ENCODE measurements at places on chromosomes 4 and X.

DNA sequence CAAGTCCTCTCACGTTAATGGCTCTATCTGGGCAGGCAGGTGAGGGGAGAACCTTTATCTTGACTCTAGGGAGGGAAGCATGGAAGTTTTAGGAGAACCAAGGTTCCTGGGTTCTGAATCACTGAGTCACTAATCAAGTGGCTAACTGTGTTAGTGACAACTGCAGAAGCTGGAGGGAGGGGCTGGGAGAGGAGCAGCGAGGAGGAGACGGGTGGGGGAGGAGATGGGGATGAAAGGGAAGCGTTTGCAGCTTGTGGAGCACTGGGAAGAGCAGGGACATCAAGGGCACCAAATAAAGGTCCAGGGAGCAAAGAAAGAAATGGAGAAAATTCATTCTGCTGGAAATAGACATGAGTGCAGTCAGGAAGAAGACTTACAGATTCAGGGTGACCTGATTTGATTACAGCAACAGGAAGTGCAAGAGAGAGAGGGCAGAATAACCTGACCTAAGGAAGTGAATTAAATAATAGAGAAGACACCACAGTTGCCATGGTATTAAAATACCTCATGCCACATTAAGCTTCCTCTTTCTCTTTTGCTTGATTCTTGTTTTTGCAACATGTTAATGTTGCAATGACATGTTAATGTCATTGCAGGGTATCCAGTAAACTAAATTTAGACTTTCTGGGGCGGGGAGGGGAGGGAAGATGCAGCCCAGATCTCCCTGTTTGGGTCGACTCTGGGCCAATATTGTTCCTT, 4.5 kb upstream of the SETD7 start:
- no peak for DNase-seq

DNA sequence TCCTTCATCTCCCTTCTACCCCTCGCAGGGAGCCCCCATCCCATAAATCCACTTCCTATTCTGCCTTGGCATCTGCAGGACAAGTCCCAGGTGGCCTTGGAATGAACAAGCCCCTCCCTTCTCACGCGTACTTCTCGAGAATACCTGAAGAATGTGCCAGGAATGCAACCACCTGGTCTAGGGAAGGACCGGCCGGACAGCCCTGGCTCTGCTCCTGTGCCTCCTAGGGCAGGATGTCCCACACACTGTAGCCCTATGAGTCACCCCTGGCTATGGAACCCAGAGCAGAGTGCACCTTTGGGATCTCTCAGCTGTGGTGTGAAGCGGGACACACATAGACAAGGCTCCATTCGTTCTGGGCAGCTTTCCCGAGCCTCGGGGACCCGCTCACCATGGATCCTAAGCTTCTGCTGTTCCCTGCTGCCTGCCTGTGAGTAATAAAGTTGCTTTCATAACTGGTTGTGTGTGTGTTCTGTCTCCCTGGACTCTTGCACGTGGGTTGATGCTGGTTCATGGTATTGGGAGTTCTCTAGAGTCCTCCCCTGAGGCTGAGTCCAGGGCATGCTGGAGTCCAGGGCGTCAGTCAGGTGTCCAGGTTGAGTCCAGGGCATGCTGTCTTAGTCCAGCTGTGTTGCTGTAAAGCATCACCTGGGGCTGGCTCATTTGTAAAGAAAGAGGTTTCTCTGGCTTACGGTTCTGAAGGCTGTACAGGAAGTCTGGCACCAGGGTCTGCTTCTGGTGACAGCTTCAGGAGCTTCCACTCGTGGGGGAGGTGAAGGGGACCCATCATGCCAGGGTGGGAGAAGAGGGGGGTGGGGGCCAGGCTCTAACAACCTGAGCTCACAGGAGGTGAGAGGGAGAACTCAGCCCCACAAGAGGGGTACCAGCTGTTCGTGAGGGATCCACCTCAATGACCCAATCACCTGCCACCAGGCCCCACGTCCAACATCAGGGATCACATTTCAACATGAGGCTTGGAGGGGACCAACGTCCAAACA, 7.4 kb upstream of the PDE6B start:
- no peak for DNase-seq

- no peak for DNase-seq
These were observed 7.5 kb downstream of the FHDC1 start for GRCh38 chr4:152943672-152944071.

- DNase-seq: no peak
These were observed 46.4 kb downstream of the RWDD4 start for GRCh38 chr4:183612329-183613250.

DNA sequence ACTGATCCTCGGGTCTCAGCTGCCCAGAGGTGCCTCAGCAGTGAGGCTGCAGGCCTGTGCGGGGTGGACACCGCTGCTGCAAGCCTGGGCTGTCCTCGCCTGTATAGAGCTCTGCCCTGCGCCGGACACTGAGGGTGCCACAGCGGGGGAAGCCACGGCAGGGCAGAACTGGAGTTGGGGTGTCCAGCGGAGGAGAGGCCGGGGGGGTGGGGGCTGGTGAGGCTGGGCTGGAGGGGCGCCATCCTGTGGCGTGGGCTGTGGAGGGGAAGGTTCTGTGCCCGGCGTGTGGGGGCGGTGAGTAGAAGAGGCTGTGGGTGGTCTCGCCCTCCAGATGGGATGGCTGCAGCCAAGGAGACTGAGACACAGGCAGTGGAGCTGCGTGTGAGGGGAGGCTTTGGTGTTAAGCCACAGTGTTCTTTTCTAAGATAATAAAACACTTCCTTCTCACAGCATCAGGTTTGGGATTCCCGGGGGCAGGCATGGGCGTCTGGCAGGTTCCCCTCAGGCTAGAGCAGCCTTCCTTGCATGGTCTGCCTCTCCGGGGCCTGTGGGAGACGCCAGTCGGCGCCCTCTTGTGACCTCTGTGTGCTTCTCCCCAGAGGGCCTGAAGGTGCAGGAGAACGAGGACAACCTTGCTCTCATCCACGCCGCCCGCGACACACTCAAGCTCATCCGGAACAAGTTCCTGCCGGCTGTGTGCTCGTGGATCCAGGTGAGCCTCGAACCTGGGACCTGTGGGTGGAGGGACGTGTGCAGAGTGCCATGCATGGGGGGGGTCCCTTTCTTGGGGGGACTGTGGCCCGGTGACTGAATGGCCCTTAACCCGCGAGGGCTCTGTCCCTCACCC, 7.4 kb downstream of the UVSSA start:
- DNase-seq: no peak

DNA sequence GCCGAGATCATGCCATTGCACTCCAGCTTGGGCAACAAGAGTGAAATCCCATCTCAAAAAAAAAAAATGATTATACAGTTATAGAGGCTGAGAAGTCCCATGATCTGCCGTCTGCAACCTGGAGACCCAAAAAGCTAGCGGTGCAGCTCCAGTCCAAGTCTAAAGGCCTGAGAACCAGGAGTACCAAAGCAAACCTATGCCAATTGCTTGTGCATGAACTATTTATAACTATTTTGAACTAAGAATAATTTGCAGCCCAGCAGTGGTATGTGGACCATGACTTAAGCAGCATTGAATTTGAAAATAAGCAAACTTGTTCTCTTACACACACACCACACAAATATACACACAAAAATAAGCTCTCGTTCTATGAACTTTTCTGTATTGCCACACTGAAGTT, 51.8 kb downstream of the TASL start:
- no peak for DNase-seq

DNA sequence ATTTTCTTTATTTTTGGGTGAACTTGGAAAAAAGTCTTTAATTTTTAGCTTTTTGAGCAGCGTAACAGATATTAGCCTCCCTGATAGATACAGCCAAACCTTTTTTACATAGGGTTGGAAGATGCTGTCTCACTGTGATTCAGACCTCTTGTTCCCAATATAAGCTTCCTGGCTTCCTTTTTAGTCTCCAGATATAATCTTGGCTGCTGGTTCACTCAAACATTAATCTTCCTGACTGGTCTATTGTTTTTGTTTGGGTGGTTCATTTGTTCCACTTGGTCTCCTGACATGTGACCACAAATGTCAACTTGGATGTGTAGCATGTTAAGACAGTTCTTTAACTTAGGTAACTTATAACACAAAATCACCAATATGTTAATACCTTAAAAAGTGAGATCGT, 23.0 kb downstream of the RPA4 start:
- DNase-seq: no peak

- no peak for DNase-seq
These were observed 38.9 kb downstream of the KIT start for GRCh38 chr4:54696649-54697048.

DNA sequence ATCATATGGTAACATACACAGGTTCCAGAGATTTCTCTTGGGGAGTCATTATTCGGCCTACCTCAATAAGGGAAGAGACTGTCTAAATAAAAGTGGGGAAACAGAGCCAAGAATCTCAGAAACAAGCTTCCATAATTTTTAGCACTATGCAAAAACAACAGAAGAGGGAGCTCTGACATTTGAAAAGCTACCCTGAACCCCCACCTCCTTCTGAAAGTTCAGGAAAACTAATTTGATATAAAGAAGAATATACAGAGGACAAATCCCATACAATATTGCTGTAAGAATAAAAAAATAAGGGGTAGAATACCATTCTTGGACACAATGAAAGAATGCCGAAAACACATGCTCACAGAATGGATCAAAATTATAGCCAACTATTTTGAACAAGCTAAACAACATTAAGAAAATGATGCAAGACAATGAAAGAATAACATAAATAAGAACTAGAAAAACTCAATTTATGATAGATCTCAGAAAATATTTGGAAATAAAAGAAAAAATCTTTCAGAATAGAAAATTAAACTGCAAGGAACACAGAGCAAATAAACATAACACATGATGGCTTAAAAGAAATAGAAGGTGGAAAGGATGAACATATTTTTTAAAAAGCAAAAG, 14.4 kb upstream of the ZNF41 start:
- peak; percentile 16 for DNase-seq

DNA sequence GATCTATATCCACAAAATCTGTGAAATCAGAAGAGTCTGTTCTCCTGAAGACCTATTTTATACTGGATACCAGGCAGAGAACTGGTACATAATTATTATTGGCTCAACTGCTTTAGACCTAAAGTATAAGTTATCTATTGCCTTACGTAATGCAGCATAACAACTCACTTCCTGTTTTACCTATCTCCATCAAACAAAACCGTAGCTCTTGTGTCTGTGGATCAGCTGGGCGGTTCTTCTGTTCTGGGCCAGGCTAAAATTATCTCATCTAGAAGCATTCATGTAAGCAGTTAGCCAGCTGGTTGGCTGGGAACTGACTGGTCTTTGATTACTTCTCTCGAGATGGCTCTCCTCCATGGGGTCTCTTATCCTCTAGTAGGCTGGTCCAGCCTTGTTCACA, 57.8 kb downstream of the PPP1R2C start:
- no peak for DNase-seq

DNA sequence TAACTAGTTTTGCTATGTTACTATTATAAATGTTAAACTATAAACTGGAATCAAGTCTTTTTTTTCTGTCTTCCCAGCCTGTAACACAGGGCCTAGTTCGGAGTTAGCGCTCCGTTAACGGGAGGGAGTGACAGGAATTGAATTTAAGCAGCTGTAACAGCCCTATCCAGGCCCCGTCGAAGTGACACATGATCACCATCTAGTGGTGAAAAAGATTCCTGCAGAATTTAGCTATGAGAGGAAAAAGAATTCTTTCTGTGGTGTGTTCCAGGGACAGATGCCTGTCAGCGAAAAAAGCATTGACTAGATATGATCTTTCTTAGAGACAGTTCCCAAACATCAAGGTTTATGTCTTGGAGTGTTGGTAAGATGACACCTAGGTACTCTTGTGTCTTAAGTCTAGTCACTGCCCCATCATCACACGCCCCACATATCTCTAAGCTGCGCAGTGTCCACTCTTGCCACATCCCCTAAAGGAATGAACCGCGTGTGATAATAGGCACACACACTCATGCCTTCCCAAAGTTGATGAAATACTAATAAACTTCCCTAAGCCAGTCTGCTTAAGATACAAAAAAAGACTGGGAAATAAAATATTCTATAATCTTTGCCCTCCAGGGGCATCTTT, 2.1 kb downstream of the GAB3 start:
- peak; percentile 51 for DNase-seq

- DNase-seq: peak; percentile 41
These were observed 47.3 kb upstream of the TLR3 start for GRCh38 chr4:186021461-186022167.

GRCh38 chr4:148315049-148315448, 127.2 kb downstream of the NR3C2 start:
- peak; percentile 30 for DNase-seq

All from ACHN (cell line).